ENCODE measurements at places on chromosomes 4 and X. TPM values are rescaled to one million over a fixed set of nuclear protein-coding genes. Genes with fewer than 3 reads are reported as not detected.
A peak's percentile ranks its signal among the peaks of the same experiment; 100 is the strongest.

Gene IL21
- total RNA-seq, result not detected

Gene ENAM
- not detected for total RNA-seq

- no peak for DNase-seq
These were observed 325.9 kb upstream of the PABPC5 start for GRCh38 chrX:91108761-91109160.

DNA sequence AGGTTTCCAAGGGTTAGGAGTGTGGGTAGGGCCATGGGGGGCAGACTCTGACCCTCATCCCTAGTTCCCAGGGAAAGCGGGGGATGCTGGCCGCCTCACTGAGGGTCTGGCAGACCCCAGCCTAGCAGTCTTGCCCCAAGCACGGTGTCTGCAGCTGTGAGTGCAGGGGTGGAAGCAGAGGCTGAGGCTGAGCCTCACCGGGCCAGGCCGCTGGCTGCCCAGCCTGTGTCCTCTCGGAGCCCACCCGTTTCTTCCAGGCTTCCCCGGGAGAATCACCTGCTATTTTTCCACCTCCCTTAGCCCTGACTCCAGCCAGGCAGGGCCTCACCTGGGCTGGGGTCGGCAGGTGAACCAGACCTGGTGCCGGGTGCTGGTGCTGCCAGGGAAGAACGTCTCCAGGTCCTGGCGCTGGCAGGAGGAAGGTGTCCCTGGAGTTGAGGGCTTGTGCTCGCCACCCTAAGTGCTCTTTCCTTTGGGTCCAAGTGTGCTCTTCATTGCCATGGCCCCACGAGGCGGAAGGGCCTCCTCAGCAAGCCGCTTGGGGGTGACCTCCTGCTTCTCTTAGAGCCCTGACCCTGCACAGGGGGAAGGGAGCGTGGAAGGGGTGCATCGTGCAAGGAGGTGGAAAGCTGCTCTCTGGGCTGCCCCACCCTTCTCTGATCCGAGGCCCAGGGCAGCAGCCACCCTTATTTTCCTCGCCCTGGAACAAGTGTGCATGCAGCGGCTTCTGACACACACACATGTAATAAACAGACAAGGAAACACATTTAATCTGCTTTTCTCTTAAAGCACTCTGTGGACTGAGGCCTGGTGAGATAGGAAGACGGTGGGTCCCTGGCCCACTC, 112.7 kb downstream of the FAM53A start:
- DNase-seq, result peak; percentile 44

DNA sequence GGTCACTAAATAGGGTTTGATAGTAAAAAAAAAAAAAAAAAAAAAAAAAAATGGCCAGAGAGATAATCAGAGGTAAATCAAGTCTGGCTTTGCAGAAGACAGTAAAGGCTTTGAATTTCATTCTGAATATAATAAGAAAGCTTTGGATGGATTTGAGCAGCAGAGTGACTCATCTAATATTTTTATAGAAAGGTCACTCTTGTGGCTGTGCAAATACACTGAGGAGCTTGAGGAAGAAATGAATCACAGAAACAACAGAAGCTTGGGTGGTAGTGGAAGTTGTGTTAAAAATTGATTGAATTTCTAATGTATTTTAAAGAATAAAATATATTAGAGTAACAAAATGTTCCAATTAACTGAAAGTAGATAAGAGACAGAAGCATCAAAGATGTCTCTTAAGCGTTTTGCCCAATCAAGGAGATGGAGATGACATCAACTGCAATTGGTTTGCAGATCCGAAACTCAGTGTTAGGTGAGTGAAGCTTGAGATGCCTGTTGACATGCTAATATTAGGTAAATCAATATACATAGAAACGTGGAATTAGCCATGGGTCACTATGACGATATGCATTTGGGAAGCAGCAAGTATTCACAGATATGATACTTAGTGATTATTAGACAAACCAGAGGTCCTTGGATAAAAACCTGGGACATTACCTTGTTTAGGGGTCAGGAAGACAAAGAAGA, 280.5 kb downstream of the GPM6A start:
- no peak for DNase-seq

Gene GNL3L
- total RNA-seq, result 35.0 TPM

Gene FRMD7
- 0.36 TPM for total RNA-seq

DNA sequence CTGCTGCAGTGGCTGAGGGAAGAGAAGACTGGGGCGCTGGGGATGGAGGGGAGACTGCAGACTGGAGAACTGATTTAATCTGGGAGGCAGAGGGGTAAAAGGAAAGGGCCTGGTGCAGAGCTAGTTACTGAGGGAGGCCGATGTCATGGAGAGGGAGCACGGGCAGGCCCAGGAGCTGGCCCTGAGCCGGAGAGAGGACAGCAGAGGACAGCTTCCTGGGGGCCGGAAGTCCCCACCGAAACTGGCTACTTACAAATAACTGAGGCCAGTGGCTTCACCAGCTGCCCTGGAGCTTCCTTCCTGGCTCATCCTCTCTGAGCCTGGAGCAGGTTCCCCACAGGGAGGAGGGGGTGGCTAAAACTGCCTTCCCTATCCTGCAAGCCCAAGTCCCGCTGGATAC, 26.9 kb downstream of the NSG1 start:
- DNase-seq, result no peak

DNA sequence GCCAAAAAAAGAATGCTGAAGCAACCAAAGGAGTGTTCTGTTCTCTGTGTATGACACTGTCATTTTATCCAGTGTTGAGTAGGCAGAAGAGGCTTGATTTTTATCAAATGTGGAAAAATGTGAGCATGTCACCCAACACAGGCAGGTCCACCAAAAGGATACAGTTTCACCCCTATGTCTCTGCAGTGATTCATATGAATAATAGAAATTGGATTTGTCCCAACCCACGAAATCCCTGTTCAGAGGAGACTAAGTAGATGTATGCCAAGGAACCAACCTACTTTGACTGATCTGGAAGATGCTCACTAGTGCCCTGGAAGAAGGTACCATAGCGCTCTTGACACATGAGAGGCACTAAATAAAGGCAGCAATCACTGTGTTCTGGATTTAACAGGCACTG, 72.5 kb downstream of the FGF13 start:
- no peak for DNase-seq

Gene TMSB15C
- 1.3 TPM for total RNA-seq
